A549 treated with GW870086 at 1 μM for 4 hours (cell line): ENCODE measurements at places on chromosomes 13 and 19. TPM values are rescaled to one million over a fixed set of nuclear protein-coding genes. Genes with fewer than 3 reads are reported as not detected.

LMTK3 gene
- 3.0 to 6.3 TPM (median 5.3 TPM) in 5 replicates for total RNA-seq

DPRX gene
- total RNA-seq, result not detected in 5 replicates

NOTCH3 gene
- 12.5 to 20.8 TPM (median 19.1 TPM) in 5 replicates for total RNA-seq

TPTE2 gene
- not detected in 5 replicates for total RNA-seq

KLK14 gene
- total RNA-seq, result 0.32 to 0.71 TPM (median 0.42 TPM) in 5 replicates

CBY2 gene
- total RNA-seq, result not detected in 5 replicates

NBEA gene
- 1.5 to 2.3 TPM (median 2.0 TPM) in 5 replicates for total RNA-seq

ANKLE1 gene
- 0.27 to 0.64 TPM (median 0.52 TPM) in 5 replicates for total RNA-seq

URAD gene
- total RNA-seq, result not detected in 5 replicates
